ENCODE measurements at places on chromosomes 1 and 21.

DNA sequence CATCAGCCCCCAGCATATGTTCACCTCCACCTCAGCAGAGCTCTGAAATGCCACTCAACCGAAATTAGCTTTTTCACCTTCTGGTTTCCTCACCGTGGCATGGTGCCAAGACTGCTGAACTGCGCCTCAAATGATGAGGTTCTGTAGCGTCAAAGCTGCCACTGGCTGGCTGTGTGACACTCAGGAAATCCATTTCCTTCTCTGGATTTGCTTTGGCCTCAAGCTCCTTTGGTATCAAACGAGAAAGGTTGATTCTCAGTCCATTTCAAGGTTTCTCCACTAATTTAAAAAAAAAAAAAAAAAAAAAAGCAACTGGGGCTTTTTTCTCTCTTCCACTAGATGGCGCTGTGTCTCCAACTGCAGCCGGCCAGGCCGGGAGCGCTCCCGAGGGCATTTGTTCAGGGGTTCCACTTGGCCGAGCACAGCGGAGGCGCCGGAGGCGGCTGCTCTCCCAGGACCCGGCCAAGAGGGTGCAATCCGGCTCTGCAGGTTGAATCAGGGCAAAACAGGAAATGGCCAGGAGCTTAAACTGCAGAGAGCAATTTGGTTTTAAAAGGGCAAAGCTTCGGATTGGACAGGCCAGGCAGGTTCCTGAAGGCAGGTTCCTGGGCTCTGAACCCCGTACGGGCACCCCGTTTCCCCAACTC, 26.5 kb upstream of the PLA2G2C start:
- DNase-seq, result peak; percentile 90

DNA sequence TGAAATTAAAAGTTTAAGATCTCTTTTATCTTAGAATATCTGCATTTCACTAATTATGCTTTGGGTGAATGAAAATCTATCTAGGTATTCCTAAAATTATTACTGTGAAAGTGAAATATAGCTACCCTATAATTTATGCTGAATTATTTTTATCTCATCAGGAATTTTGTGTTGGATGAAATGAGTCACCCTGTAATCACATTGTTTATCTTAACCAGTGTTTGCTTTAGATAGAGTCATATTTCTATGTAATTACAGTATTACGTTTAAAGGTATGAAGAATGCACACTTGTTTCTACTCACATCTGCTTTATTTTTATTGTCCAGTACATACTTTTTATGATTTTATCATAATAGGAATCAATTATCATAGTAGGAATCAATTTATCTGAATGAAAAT, 249.2 kb downstream of the NCAM2 start:
- DNase-seq, result no peak

DNA sequence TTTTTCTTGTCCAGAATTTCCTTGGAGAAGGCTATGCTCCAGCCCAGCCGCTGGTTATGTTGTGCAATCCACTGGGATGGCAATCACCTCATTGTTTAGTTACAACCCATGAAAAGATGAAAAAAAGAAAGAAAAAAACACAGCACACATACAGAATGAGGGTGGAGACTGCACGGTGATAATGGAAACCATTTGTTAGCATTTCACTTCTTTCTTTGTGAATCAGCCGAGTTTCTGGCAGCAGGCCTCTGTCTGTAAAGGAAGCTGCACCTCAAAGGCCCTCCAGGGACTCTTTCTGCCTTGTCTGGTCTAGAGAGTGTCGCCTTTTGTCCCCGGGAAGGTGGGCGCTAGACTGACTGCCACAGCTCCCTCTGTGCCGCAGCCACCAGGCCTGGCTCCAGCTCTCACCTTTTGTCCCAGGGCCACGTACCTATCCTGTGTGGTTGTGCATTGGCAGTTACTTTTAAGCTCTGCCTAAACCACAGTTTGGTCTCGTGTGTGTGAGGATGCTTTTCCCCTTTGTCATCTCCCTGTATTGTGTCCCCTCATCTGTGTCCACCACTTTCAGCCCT, 35.6 kb downstream of the NGF start:
- peak; percentile 10 for DNase-seq

DNA sequence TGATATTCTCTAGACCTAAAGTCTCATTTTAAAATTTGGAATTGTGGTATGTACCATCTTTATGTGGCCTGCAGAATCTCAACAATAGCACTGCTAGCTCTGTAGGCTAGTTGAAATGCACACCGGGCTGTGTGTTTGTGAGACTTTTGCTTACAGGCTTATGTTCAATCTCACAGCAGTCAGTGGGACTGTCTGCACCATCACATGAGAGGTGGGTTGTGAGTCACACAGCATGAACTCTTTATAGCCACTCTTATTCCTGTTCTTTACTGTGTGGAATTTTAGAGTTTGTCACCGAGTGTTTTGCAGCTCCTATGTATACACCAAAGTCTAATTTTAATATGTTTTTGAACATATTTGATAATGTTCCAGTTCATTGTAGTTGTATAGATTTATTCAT, 74.6 kb downstream of the RASAL2 start:
- no peak for DNase-seq

DNA sequence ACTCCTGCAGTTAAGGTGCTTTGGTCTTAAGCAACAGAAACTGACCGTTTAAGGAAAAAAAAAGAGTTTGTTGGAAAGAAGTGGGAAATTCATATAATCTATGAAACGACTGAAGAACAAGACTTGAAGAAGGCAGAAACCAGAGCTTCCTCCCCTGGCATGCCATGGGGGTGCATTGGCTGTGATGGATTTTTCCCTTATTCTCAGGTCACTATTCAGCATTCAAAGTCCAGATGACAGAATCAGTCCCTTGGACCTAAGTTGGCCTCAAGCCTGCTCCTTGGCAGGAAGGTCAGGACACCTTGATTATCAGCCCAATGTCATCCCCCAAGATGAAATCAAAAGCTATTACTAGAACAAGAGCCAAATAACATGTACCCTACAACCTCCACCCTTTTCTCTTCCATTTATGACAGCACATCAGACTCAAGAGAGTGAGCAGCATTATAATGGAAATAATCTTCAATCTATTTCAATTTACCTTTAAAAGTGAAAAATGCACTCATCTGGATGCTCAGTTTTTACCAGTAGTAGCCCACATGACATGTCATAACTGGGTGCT, 15.8 kb upstream of the TMEM9 start:
- no peak for DNase-seq

- no peak for DNase-seq
These were observed 9.3 kb upstream of the PHGDH start for GRCh38 chr1:119702384-119702783.

- no peak for DNase-seq
These were observed 536.6 kb upstream of the NR5A2 start for GRCh38 chr1:199490769-199491527.

GRCh38 chr1:89743788-89744187, 77.0 kb upstream of the LRRC8D start:
- no peak for DNase-seq

GRCh38 chr1:193703655-193704054, 517.2 kb upstream of the B3GALT2 start:
- no peak for DNase-seq

Data from NCI-H1092 (cell line).